Naive thymus-derived CD4-positive, alpha-beta T cell (primary cell): ENCODE measurements at places on chromosomes 16 and 17.

DNA sequence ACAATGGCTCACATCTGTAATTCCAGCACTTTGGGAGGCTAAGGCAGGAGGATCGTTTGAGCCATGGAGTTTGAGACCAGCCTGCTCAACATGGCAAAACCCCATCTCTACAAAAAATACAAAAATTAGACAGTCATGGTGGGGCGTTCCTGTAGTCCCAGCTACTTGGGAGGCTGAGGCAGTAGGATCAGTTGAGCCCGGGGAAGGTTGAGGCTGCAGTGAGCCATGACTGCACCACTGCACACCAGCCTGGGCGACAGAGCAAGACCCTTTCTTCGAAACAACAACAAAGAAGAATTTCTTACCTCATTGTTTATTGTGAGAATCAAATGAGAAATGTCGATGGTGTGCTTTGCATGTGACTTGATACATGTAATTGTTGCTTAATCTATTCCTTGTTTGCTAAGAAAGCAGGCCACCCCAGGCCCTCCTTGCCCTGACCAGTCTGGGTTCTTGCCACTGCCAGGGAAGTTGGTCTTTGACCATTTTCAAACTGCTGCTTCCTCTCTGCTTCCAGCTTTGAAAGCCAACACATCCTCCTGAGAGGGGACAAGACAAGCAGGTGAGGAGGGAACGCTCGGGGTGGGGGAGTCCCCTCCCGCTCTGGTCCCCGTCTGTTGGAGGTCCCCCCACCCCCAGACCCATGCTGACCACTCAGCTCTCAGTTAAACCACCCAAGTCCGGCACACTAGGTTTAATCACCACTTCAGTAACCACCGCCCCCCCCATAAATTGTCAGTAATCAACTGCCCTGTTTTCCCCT, 47.3 kb upstream of the CPNE2 start:
- no peak for DNase-seq
- H3K4me1 ChIP-seq, result peaks cover 38% of the 10 kb centered on the region
- no peaks in the 10 kb centered on the region for H3K27me3 ChIP-seq

- no peaks in the 10 kb centered on the region for H3K36me3 ChIP-seq
- no peaks in the 10 kb centered on the region for H3K27me3 ChIP-seq
- no peak overlapping the region for H3K4me3 ChIP-seq
Measured at GRCh38 chr17:2101448-2102257, 46.8 kb downstream of the HIC1 start.

GRCh38 chr17:17079761-17080160, 37.5 kb downstream of the MPRIP start:
- no peak overlapping the region for H3K27ac ChIP-seq
- no peak for DNase-seq
- H3K36me3 ChIP-seq, result no peaks in the 10 kb centered on the region
- no peaks in the 10 kb centered on the region for H3K27me3 ChIP-seq
- peaks cover 5% of the 10 kb centered on the region for H3K4me1 ChIP-seq

DNA sequence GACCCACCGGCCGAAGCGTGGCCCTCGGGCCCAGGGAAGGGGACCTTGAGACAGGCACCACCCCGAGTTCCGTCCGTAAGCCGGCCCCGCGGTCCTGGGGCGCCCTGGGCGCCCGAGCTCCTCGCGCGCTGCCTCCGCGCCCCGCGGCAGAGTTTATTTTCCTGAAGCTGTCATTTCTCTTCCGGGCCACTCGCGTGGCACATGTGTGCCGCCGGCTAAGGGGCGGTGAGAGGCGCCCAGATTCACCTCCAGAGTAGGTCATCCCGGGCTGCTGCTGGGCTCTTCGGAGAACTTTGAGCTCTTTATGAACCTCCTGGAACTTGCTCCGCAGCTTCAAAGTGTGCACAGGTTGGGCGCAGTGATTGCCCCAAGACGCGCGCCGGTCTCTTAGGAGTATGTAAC, 489 bp downstream of the ZC3H18 start:
- peak overlapping the region; percentile 84 for H3K4me3 ChIP-seq
- DNase-seq, result peak; percentile 41
- peaks cover 21% of the 10 kb centered on the region for H3K4me1 ChIP-seq
- H3K27me3 ChIP-seq, result no peaks in the 10 kb centered on the region
- H3K36me3 ChIP-seq, result peaks cover 7% of the 10 kb centered on the region
- H3K27ac ChIP-seq, result peak overlapping the region; percentile 91

- no peak overlapping the region for H3K4me3 ChIP-seq
- no peak for DNase-seq
- H3K36me3 ChIP-seq, result no peaks in the 10 kb centered on the region
- H3K27ac ChIP-seq, result no peak overlapping the region
- H3K27me3 ChIP-seq, result no peaks in the 10 kb centered on the region
Measured at GRCh38 chr17:32123782-32124181, 18.5 kb upstream of the RHOT1 start.

- peak; percentile 79 for DNase-seq
- H3K27ac ChIP-seq, result no peak overlapping the region
- H3K4me1 ChIP-seq, result no peaks in the 10 kb centered on the region
Measured at GRCh38 chr17:56715613-56716357, 117.9 kb downstream of the C17orf67 start.

GRCh38 chr16:56344518-56345405, 80.6 kb downstream of the AMFR start:
- no peaks in the 10 kb centered on the region for H3K27me3 ChIP-seq
- no peak overlapping the region for H3K27ac ChIP-seq

DNA sequence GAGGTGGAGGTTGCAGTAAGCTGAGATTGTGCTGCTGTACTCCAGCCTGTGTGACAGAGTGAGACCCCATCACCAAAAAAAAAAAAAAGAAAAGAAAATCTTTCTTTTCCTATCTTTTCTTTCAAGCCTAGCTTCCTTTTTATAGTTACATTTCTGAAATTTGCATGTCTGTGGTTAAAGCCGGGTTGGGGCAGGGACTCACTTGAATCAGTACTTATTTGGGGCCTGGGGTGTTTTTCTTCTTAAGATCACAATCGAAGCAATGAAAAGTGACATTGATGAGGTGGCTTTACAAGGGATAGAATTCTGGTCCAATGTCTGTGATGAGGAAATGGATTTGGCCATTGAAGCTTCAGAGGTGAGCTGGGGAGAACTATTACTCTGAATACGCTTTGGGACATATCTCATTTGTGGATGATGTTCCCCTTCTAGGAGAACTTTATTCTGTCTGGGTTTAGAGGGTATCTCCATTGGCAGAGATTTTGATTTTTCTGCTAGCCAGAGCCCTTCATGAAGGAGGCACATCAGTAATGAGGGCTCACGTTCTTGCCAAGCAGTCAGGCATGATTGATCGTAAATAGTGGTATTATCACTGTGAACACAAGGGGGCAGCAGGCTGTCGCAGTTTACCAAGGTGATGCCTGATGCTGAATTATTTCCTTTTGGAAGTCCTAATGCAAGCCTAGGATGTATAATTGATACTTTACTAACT, 14.3 kb downstream of the KPNB1 start:
- H3K36me3 ChIP-seq, result peaks cover 44% of the 10 kb centered on the region
- H3K27ac ChIP-seq, result peak overlapping the region; percentile 5
- H3K27me3 ChIP-seq, result no peaks in the 10 kb centered on the region
- DNase-seq, result peak; percentile 64
- no peak overlapping the region for H3K4me3 ChIP-seq
- H3K4me1 ChIP-seq, result peaks cover 8% of the 10 kb centered on the region

GRCh38 chr17:40035162-40035559, 19.0 kb downstream of the MED24 start:
- no peaks in the 10 kb centered on the region for H3K27me3 ChIP-seq
- no peak overlapping the region for H3K4me3 ChIP-seq
- H3K27ac ChIP-seq, result no peak overlapping the region
- DNase-seq, result no peak
- no peaks in the 10 kb centered on the region for H3K4me1 ChIP-seq

DNA sequence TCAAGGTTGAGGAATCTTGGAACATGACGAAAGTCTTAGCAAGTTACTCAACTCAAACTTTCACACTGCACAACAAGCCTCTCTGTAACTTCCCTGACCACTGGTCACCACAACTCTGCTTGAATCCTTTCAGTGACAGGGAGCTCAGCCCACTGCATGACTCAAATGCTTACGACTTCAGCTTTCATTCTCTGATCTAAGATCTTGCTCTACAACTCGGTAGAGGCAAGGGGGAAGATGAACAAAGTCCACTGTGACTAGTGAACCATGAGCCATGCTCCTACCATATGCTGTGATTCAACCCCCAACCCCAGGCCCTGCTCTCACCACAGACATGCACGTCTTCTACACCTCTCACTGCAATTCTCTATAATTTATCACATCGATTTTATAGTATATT, 160.9 kb downstream of the SLC39A11 start:
- DNase-seq, result no peak
- no peaks in the 10 kb centered on the region for H3K36me3 ChIP-seq
- no peaks in the 10 kb centered on the region for H3K27me3 ChIP-seq
- no peak overlapping the region for H3K4me3 ChIP-seq
- H3K27ac ChIP-seq, result no peak overlapping the region

DNA sequence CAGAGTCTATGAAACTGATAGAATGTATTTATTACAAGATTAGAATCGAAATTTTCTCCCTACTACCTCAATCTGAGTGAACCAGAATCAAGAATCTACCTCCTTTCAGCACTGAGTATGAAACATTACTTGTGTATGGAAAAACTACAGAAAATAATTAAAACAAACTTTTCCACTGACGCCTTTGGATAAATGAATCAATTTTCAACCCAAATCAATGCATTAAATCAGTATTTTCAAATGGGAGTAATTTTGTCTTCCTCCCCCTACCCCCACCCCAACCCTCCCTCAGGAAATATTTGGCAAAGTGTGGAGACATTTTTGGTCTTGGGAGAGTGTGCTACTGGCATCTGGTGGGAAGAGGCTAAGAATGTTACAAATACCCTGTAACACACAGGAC, 7.8 kb upstream of the ABCA10 start:
- H3K27me3 ChIP-seq, result no peaks in the 10 kb centered on the region
- no peaks in the 10 kb centered on the region for H3K36me3 ChIP-seq
- no peak overlapping the region for H3K27ac ChIP-seq
- DNase-seq, result no peak
- no peak overlapping the region for H3K4me3 ChIP-seq
